GM23248 (cell line): ENCODE measurements at places on chromosomes 6 and 20.
A peak's percentile ranks its signal among the peaks of the same experiment; 100 is the strongest.

DNA sequence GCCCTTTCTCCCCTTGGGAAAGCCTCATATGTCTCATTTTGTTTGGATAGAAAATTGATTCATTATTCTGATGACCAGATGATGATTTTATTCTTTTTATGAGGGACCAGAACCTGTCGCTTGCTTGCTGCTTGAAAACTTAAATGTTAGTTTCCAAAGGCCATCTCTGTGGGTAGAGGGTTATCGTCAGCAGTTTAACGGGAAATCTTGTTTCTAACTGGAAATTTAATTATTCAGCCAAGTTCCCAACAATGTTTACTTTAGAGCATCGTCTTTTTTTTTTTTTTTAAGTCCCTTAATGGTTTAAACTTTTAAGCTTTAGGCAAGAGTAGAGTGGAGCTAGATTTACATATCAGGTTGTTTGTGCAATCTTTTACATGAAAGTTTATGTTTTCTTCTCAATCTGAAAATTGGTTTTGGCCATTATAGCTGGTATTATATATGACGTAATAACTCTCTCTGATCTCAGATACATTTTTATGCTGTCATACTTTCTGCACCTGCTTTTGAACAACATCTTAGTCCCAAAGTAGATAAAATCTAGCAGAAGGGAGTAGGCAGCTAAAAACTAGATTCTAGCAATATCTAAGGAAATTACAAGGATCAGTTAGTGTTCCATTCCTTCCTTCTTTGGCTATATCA is 93.9 kb downstream of the FOXO3 start:
- no peak for DNase-seq

DNA sequence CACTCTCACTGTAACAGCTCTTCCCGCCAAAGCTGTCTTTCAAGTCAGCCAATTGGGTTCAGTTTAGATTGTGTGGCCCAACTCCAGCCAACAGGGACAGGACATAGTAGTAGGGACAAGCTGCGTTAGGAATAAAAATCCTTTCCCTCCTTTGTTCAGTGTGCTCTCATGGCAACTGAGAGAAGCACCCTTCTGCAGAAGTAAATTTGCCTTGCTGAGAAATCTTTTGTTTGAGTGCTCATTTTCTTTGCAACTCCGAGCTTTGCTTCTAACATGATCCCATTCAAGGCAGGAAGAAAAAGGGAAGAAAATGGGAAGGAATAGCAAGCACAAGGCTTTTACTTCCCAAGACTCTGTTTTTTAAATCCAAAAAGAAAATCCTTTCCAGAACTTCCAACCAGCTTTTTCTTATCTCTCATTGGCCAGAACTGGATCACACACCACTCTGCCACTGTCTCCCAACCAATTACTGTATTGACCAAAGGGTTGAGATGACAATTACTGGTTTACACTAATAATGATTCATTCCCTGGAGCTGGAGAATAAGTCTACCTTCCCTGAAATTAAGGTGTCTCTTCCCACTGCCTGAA is 52.7 kb downstream of the STX11 start:
- DNase-seq, result no peak

DNA sequence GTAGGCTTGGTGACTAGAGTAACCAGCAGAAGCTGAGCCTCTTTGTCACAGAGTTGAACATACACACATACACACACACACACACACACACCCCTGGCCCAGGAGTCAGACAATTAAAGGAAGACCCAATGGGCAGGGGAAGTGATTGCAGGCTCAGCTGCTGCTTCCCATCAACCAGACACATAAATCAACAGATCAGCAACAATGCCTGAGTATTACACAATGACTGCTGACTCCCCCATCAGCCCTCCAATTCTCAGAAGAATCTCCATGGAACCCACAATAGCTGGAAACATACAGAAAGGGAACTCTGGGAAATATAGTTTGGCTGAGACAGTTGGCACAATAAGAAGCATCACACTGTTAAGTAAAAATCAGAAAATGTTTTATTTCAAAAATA is 270.4 kb upstream of the PLCB4 start:
- DNase-seq, result peak; percentile 30

DNA sequence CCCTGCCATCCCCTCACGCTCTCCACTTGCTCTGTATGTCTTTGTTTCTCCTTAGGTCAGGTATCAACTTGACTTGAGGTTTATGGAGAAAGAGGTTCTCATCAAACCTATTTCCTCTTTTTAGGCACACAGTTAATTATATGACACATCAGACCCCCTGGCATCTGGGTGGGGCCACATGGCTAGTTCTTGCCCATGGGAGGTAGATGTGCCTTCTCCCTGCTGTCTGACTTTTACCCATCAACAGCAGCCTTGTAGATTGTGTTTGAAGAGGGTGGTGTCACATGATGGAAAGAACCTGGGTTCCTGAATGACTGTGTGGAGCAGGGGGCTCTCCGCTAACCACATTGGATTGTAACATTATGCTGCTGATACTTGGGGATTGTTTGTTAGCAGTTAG is 7.2 kb upstream of the UQCC2 start:
- no peak for DNase-seq
